T-cell (primary cell): ENCODE measurements at places on chromosomes 13 and 19. TPM values are rescaled to one million over a fixed set of nuclear protein-coding genes. Genes with fewer than 3 reads are reported as not detected.

Gene CD70
- total RNA-seq: 2.0 TPM

DNA sequence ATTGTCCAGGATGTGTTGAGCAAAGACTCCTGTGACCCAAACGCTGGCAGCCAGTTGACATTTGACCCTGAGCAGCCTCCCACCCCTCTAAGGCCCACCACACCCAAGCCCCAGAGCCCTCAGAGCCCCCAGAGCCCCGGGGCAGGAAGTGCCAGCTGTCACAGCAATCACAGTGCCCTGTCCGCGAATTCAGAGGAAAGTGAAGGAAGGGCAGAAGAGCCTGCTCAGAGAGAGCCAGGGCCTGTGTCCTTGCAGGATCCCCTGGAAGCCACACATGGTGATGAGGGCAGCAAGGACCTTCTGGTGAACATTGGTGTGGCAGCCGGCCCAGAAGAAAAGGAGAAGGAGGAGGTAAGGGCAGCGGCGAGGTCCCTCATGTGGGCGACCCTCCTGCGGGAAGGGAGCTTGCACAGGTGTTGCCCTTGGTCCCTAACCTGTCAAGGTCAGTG is 63.7 kb downstream of the SPATA13 start:
- no peaks in the 10 kb centered on the region for H3K36me3 ChIP-seq
- peak overlapping the region; percentile 45 for H3K4me3 ChIP-seq
- H3K27me3 ChIP-seq: no peaks in the 10 kb centered on the region
- no peak for DNase-seq
- H3K27ac ChIP-seq: peak overlapping the region; percentile 47

Gene YIPF2
- total RNA-seq: 31.5 TPM

DNA sequence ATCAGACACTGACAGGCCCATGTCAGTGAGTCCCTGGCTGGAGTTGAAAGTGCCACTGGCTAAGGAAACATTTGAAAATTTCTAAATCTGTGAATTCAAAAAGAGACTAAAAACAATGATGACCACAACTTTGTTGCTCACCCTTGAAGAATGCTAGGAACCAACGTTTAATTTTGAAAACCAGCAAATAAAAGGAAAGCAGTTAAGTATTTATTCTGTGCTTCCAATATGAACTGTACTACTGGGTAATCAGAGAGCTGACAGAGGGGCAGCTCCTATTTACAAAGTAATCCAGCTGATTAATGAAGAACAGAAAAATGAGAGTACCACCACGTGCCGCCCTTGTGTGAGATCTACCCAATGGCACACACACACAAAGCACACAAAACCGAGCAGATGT is 44.7 kb upstream of the LATS2 start:
- H3K27me3 ChIP-seq: peaks cover 7% of the 10 kb centered on the region
- H3K27ac ChIP-seq: no peak overlapping the region
- H3K36me3 ChIP-seq: no peaks in the 10 kb centered on the region
- DNase-seq: no peak
- H3K4me3 ChIP-seq: no peak overlapping the region
- H3K4me1 ChIP-seq: no peaks in the 10 kb centered on the region

Gene EBI3
- total RNA-seq: 0.79 TPM

GRCh38 chr19:18499055-18499775 is 22.7 kb downstream of the ELL start:
- peaks cover 99% of the 10 kb centered on the region for H3K4me1 ChIP-seq
- no peaks in the 10 kb centered on the region for H3K27me3 ChIP-seq
- no peak for DNase-seq
- H3K4me3 ChIP-seq: no peak overlapping the region

Gene COQ8B
- 60.1 TPM for total RNA-seq

- no peak for DNase-seq
- H3K4me3 ChIP-seq: no peak overlapping the region
- no peak overlapping the region for H3K27ac ChIP-seq
- H3K27me3 ChIP-seq: no peaks in the 10 kb centered on the region
- no peaks in the 10 kb centered on the region for H3K4me1 ChIP-seq
- no peaks in the 10 kb centered on the region for H3K36me3 ChIP-seq
These were observed 506.2 kb downstream of the GPC5 start for GRCh38 chr13:91904597-91904996.

DNA sequence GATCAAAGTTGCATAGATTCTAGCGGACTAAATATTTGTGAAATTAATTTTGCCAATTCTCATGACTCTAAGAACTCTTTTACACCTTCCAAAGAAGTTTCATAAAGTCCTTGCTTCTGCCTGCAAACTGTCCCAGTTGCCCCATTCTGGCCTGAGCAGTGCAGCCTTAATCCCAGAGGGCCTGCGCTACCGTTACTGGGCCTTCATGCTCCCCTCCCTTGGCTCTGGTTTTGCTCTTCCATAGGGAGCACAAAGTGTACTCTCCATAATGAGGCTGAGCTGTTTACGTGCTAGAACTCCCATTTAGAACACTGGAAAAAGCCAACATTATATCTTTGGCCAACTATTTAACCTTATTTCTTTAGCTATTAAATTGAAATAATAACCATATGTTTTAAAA is 2.1 kb downstream of the MTIF3 start:
- no peaks in the 10 kb centered on the region for H3K36me3 ChIP-seq
- H3K27ac ChIP-seq: peak overlapping the region; percentile 51
- H3K4me1 ChIP-seq: peaks cover 30% of the 10 kb centered on the region
- no peak for DNase-seq

DNA sequence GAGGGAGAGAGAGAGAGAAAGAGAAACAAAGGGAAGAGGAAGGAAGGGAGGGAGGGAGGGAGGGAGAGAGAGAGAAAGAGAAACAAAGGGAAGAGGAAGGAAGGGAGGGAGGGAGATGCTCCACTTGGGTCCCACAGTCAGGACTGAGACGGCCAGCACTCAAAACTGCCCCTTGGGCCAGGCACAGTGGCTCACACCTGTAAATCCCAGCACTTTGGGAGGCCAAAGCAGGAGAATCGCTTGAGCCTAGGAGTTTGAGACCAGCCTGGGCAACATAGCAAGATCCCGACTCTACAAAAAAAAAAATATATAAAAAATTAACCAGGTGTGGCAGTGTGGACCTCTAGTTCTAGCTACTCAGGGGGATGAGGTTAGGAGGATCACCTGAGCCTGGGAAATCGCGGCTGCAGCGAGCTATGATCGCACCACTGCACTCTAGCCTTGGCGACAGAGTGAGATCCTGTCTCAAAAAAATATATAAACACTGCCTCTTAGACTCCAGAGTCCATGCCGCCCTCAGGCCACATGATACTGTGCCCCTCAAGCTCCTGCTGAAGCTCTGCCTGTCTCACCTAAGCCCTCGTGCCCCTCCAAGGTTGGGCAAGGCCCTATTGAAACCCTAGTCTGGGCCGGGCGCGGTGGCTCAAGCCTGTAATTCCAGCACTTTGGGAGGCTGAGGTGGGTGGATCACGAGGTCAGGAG is 8.4 kb downstream of the ARRDC2 start:
- H3K4me1 ChIP-seq: peaks cover 37% of the 10 kb centered on the region
- H3K27ac ChIP-seq: no peak overlapping the region
- H3K36me3 ChIP-seq: peaks cover 27% of the 10 kb centered on the region
- no peak for DNase-seq
- H3K4me3 ChIP-seq: no peak overlapping the region
- no peaks in the 10 kb centered on the region for H3K27me3 ChIP-seq

DNA sequence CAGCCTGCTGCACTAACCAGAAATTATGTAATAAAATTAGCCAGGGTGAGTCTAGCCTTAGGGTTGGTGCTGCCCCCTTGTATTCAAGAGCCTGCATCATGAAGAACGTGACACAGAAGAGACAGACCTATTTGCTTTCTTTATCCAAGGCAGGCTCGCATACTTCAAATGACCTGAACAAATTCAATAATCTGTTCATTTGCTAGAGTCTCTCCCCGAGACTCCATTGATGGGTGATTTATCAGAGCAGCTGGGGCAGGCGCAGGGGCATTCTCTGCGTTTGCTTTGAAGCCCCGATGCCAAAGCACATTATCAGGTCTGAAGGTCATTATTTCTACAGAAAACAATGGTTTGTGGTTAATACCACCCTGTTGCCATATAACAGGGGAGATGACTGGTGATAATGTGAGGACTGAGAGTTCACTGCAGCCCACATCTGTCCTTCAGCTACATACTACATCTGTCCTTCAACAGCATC is 520.3 kb downstream of the DIAPH3 start:
- H3K27me3 ChIP-seq: no peaks in the 10 kb centered on the region
- DNase-seq: no peak
- H3K36me3 ChIP-seq: no peaks in the 10 kb centered on the region
- H3K4me1 ChIP-seq: no peaks in the 10 kb centered on the region
- no peak overlapping the region for H3K27ac ChIP-seq
- H3K4me3 ChIP-seq: no peak overlapping the region

Gene AMER2
- not detected for total RNA-seq

Gene MATK
- total RNA-seq: 9.2 TPM

Gene RASGRP4
- total RNA-seq: 0.54 TPM

DNA sequence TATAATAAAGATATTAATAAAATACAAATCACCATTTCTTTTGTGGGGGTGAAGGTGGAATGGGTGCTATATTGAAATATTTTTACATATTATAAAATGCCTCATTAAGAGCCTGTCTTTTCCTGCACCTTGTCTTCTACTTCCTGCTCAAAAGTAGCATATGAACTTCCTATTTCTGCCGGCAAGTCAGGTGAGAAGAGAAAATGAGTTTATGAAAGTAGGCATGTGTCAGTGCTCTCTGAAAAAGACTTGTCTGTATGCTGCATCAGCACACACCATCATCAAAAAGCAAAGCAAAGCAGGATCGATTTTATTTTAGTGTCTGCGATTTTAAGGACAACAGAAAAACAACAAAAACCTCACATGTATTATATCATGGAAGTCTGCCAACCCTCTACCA is 114.2 kb downstream of the RAP2A start:
- H3K4me1 ChIP-seq: peaks cover 4% of the 10 kb centered on the region
- DNase-seq: no peak
- no peaks in the 10 kb centered on the region for H3K27me3 ChIP-seq
- H3K4me3 ChIP-seq: no peak overlapping the region

Gene TEX29
- total RNA-seq: 0.36 TPM

Gene RDH8
- total RNA-seq: not detected

DNA sequence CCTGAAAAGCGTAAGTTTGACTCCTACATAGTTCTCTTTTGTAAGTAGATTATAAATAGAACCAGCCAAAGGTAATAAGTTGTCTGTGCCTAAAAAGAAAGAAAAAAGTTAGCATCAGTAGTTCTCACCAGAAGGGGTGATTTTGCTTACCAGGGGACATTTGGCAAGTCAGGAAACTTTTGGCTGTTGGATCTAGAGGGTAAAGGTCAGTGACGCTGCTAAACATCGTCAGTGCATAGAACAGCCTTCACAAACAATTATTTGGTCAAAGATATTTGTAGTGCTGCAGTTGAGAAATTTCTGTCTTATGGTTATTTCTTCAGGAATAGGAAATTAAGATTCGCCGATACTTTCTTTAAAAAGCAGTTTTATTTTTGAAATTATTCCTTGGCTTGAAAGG is 2.0 kb downstream of the USPL1 start:
- no peak for DNase-seq
- no peaks in the 10 kb centered on the region for H3K4me1 ChIP-seq
- H3K4me3 ChIP-seq: no peak overlapping the region
- no peaks in the 10 kb centered on the region for H3K27me3 ChIP-seq
- no peak overlapping the region for H3K27ac ChIP-seq
- peaks cover 21% of the 10 kb centered on the region for H3K36me3 ChIP-seq

GRCh38 chr13:91375116-91375729 is 23.2 kb upstream of the GPC5 start:
- H3K4me1 ChIP-seq: no peaks in the 10 kb centered on the region
- H3K4me3 ChIP-seq: no peak overlapping the region
- no peaks in the 10 kb centered on the region for H3K27me3 ChIP-seq
- no peak for DNase-seq

- peaks cover 74% of the 10 kb centered on the region for H3K4me1 ChIP-seq
- DNase-seq: peak; percentile 51
- H3K4me3 ChIP-seq: no peak overlapping the region
- no peaks in the 10 kb centered on the region for H3K27me3 ChIP-seq
- H3K36me3 ChIP-seq: peaks cover 3% of the 10 kb centered on the region
These were observed 34.8 kb upstream of the C1QTNF9 start for GRCh38 chr13:24274452-24275021.

Gene KIR3DL2
- total RNA-seq: 4.3 TPM

- no peak overlapping the region for H3K27ac ChIP-seq
- peaks cover 47% of the 10 kb centered on the region for H3K27me3 ChIP-seq
- no peaks in the 10 kb centered on the region for H3K4me1 ChIP-seq
- no peak for DNase-seq
- H3K4me3 ChIP-seq: no peak overlapping the region
These were observed 29.5 kb downstream of the UNC13A start for GRCh38 chr19:17658666-17659065.

- H3K4me3 ChIP-seq: no peak overlapping the region
- H3K27me3 ChIP-seq: no peaks in the 10 kb centered on the region
- no peaks in the 10 kb centered on the region for H3K4me1 ChIP-seq
These were observed 145.6 kb upstream of the KLHL1 start for GRCh38 chr13:70253834-70254233.

Gene LSR
- total RNA-seq: 62.1 TPM

- no peak overlapping the region for H3K4me3 ChIP-seq
- no peaks in the 10 kb centered on the region for H3K4me1 ChIP-seq
- DNase-seq: no peak
- peaks cover 6% of the 10 kb centered on the region for H3K36me3 ChIP-seq
- no peaks in the 10 kb centered on the region for H3K27me3 ChIP-seq
These were observed 21.7 kb downstream of the ZBTB7A start for GRCh38 chr19:4044990-4045465.
